ENCODE measurements at places on chromosomes 3 and 15.

DNA sequence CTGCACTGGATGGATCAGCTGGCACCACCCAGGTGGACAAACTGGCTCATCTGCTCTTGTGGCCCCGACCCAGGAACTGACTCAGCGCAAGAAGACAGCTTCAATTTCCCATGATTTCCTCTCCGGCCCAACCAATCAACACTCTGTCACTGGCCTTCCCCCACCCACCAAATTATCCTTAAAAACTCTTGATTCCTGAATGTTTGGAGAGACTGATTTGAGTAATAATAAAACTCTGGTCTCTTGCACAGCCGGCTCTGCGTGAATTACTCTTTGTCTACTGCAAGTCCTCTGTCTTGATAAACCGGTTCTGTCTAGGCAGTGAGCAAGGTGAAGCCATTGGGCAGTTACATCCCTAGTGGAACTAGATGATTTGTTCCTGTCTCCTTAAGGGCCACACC lies 16.1 kb downstream of the BDH1 start:
- no peak for DNase-seq

DNA sequence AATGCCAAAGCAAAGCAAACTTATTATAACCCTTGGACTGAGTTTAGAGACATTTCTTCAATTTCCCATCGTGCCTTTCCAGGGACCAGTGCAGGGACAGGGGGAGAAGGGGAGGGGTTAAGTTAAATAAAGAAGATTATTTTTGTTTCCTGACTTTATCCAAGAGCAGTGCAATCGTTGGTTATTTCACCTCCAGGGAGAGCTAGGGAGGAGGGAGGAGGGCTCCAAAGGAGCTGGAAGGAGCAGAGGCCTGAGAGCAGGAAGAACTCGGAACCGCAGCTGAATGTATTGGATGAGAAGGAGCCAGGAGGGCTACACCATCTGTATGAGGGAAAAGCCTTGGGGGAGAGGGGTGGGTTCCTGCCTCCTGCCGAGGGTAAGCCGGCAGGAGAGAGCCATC lies 20.7 kb downstream of the HAPLN3 start:
- DNase-seq, result no peak

- no peak for DNase-seq
These were observed 113.2 kb downstream of the SOX2 start for GRCh38 chr3:181824961-181825360.

DNA sequence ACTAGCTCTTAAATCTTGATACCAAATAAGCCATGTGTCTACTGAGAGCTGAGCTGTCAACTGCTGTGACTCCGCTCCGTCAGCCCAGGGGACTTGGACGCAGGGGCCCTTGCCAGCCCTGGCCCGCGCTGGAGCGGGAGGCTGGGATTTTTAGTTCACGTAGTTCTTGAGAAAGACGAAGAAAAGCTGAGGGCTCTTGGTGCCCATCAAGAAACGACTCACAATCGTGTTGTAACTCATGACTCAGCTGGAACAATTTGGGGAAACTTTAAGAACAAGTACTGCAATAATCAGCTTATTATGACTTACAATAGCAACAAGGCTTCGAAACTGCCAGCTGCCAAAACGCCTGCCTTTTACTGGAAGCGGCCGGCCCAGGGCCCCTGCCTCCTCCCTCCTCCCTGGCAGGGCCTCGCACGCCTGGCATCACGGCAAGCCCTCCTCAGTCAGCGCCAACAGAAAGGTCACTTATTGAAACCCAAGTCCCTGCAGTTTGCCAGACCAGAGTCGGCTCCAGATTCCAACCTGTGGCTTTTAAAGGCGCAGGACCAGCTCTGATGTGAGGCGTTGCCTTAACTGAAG lies 60.3 kb downstream of the RGMA start:
- peak; percentile 93 for DNase-seq

DNA sequence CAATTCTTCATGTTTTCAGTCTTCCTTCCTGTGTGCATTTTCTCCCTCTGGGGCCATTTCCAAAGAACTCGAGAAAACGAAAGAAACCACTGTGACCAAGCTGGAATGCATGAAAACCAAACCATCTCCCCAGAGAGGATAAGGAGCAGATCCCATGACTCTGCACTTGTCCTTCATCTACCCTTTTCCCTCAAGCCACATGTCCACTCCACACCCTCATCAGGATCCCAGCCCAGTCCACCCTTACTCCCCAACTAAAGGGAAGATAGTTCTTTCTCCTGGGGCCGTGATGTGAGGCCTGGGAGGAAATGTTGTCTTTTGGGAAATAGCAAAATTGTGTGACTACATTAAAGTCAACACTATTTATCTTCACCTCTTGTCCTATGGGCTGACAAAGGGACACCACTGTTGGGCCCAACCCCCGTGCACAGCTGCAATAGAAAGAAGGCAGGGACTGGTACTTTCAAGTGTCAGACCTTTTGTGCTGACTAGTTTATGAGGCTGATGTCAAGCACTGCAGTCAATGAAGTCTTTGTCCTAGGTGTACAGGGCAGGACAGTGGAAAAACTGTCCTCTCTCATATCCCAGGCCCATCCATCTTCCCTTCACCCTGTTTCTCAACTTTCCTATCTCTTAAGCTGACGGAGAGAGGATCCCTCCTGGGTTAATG lies 487.1 kb upstream of the NR2F2 start:
- no peak for DNase-seq

GRCh38 chr3:110139048-110139447 lies 801.7 kb upstream of the DPPA4 start:
- DNase-seq, result no peak

DNA sequence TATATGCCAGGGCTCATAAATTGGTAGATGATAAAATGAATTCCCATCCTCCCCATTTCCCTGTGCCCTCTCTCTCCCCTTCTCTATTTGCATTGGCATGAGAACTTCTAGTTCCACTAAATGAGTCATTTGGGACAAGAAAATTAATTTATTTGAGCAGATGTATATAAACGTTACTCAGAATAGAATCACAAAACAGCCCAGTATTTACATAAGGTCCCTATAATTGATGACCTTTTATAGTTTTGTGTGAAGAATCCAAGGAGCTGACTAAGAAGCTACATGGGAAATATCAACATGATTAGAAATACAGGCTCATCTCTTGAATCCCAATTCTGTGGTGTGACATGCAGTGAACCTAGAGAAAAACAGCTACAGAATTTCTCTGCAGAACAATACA lies 617.7 kb upstream of the NR2F2 start:
- no peak for DNase-seq

DNA sequence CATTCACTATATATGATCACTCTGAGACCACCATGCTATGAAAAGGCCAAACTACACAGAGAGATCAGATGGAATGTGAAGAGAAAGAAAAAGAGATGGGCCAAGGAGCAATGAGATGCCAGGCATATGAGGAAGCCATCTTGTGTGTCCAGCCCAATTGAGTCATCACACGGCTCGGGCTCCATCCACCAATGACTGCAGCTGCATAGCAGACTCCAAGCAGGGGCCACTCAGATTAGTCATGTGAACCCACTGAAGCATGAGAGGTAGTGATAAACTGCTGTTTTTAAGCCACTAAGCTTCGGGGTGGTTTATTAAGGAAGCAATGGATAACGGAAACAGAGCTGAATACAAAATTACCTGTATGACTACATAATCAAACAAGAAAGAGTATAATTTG lies 185.9 kb downstream of the SUCLG2 start:
- no peak for DNase-seq

Data from suppressor macrophage treated with lipopolysaccharide for 1 hour (primary cell).